ENCODE measurements at places on chromosomes 2 and 18.

GRCh38 chr2:9772999-9773902 lies 70.0 kb upstream of the TAF1B start:
- DNase-seq: no peak

- DNase-seq: no peak
Measured at GRCh38 chr18:55534547-55534946, 53.4 kb downstream of the TCF4 start.

GRCh38 chr2:8550937-8551621 lies 130.8 kb upstream of the ID2 start:
- DNase-seq: no peak

GRCh38 chr2:239215136-239215925 lies 185.5 kb downstream of the HDAC4 start:
- DNase-seq: no peak

- DNase-seq: no peak
Measured at GRCh38 chr2:188494906-188495305, 203.2 kb downstream of the GULP1 start.

GRCh38 chr2:144032566-144032965 lies 487.4 kb downstream of the ZEB2 start:
- DNase-seq: no peak

DNA sequence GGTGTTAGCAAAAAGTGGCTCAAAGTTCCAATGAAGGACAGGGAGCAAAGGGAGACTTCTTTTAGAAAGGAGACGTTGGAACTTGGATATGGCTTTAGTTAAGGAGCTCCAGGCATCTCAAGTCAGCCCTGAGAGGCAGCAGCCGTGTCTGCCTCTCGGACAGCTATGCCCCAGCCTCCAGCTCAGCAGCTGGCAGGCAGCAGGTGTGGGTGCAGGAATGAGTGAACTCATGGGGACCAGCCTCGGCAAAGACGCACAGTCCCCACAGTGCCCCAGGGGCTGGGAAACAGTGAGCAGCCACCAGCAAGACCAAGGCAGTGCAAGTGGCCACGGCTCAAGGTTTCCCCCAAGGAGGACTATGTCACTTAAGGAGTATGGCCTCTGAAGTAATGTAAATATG lies 1.6 kb upstream of the LRRFIP1 start:
- DNase-seq: no peak

DNA sequence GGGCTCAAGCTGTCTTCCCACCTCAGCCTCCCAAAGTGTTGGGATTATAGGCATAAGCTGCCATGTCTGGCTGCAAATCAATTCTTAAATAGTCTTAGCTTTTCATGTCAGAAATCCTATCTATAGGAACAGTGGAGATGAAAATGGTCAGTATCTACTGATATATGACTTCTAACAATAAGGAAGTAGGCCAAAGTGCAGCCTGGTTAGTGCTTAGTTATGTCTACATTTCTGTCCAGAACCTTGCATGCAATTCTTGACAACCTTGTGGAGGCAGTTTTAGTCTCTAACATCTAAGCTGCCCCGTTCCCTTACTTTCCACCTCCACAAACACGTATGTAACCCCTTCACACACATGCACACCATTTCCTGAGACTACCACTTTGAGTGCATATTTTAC lies 169.2 kb upstream of the SPATS2L start:
- no peak for DNase-seq

DNA sequence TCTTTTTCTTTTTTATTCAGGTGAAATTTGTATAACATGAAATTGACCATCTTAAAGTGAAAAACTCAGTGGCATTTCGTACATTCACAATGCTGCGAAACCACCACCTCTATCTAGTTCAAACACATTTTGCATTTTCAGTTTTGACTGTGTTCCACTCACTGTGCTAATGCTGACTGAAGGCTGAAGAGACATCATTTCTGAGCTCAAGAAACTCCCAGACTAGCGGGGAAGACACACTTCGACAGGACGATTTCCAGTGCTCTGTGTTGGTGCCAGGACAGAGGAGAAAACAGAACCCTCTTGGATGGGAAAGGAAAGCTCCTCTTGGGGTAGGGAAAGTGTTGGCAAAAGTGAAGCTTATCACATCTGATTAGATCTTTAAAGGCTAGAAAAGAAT lies 44.2 kb upstream of the CBLN2 start:
- no peak for DNase-seq

- no peak for DNase-seq
Measured at GRCh38 chr2:241094172-241094571, 7.9 kb downstream of the MTERF4 start.

- DNase-seq: no peak
Measured at GRCh38 chr2:66478731-66479316, 43.9 kb downstream of the MEIS1 start.

GRCh38 chr2:121356058-121356640 lies 71.1 kb upstream of the TFCP2L1 start:
- peak; percentile 6 for DNase-seq
